Stimulated activated CD4-positive, alpha-beta T cell treated with anti-CD3 and anti-CD28 coated beads, Interleukin-12 subunit alpha, Interleukin-12 subunit beta, amount 100 ng/mL, for 48 hours (primary cell): ENCODE measurements at places on chromosomes 3 and 15.

- DNase-seq, result no peak
These were observed 62.8 kb downstream of the SLCO2A1 start for GRCh38 chr3:133966954-133967353.

DNA sequence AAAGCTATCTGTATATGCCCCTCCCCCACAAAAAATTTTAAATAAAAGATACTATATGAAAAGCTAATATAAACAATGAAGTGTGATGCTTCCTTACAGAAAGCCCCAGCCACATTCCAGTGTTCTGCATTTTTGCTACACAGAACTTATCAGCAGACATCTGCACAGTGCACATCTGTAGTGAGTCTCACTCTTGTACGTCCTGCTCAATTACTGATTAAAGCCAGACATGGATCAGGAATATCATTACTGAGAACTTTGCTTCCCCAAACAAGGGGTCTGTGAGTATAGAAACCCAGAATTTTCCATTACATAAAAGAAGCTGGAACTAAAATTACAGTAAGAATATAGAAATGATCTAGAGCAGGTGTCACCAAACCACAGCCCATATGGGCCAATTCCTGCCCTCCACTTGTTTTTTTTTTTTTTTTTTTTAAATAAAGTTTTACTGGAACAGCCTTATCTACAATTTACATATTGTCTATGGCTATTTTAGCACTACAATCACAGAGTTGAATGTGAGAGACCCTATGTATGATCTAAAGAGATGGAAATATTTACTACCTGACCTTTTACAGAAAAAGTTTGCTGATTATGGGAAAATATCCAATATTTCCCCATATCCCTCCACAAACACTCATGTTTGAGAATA is 45.7 kb downstream of the UBP1 start:
- DNase-seq, result no peak

GRCh38 chr3:153679714-153680113 is 441.5 kb upstream of the ARHGEF26 start:
- no peak for DNase-seq

DNA sequence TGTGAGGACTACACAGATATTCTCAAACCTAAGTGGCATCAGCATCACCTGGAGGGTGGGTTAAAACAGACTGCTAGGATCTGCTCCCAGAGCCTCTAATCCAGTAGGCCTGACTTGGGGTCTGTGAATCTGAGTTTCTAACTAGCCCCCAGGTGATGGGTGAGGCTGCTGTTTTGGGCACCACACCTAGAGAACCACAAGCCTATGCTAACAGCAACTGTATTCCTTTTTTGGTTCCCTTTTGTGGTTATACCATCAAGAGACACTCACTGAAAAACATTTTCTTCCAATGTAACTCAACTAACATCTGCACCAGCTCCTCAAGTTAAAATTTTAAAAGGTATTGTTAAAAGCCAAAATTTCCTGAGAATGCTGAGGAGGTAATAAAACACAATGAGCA is 16.0 kb downstream of the WDR82 start:
- no peak for DNase-seq

- DNase-seq, result no peak
These were observed 61.4 kb upstream of the TRPM1 start for GRCh38 chr15:31162721-31163510.

- no peak for DNase-seq
These were observed 57.3 kb downstream of the TMEM212 start for GRCh38 chr3:171900446-171900845.

DNA sequence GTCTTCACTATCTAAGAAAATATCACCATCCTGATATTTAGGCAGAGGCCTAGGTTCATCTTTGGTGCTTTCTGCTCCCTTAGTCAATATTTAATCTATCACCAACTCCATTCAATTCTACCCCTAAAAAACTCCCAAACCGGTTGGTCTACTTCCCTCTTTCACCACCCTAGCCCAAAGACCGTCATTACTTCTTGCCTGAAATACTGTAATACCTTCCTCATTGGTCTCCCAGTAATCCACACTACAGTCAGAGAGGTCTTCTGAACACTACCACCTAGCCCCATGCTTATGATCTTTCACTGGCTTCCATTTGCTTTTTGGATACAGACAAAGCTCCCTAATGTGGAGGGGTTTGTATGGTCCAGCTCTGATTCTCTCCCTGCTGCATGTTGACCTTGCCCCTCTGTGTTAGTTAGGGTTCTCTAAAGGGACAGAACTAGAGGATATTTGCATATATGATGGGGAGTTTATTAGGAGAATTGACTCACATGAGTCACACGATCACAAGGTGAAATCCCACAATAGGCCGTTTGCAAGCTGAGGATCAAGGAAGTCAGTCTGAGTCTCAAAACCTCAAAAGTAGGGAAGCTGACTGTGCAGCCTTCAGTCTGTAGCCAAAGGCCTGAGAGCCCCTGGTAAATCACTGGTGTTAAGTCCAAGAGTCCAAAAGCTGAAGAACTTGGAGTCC is 36.4 kb upstream of the ATP2C1 start:
- no peak for DNase-seq

- DNase-seq, result no peak
These were observed 30.3 kb downstream of the GJD2 start for GRCh38 chr15:34724481-34724880.

- no peak for DNase-seq
These were observed 55.3 kb downstream of the BBX start for GRCh38 chr3:107578091-107578490.

DNA sequence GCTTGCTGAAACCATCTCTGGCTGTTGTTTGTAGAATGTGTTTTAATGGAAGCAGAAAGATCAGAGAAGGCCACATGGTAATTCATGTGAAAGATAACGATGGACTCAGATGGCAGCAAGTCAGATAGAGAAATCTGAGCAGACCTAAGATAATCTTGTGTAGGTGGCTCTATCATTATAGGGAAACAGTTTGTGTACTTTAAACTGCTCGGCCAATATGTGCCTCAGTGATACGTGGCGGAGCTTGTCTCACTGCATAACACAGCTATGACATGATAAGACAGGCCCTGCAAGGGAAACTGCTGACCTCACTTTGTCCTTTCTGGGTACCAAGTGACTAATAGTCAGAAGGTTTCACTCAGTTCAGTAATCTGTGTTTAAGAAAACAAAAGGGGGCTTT is 51.0 kb downstream of the MME start:
- DNase-seq, result no peak

DNA sequence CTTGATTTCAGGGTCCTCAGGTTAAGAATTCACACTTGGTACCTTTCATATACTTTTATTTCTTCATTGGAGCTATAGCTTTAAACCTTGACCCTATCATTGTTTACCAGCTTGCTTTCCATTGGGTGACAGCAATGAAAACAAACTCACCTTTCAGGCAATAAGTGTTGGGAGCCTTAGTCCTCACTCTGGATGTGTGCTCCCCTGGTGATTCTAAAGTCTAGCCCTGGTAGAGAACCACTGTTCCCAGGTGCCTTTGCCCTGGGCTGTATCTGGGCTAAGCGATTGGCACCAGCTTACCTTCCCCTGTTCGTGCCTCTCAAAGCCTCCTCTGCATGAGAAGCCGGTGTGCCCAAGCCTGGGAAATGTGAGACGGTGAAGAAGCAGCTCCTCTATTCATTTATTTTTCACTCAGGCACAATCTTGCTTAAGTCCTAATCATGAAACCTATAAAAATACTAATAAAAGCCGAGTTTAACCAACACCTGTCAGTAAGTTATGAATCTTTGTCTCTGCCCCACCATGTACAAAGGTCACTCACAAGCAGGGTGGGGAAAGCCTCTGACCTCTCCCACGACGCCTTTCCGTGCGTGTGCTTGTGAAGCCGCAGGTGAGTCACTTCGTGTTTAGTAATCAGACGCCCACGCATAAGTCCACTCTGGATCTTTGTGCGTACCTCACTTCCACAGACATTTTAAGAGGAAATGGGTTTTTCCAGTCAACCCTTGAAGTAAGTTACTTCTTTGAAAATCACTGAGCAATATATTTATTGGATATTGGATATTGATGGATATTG is 12.8 kb upstream of the ARRDC4 start:
- no peak for DNase-seq

DNA sequence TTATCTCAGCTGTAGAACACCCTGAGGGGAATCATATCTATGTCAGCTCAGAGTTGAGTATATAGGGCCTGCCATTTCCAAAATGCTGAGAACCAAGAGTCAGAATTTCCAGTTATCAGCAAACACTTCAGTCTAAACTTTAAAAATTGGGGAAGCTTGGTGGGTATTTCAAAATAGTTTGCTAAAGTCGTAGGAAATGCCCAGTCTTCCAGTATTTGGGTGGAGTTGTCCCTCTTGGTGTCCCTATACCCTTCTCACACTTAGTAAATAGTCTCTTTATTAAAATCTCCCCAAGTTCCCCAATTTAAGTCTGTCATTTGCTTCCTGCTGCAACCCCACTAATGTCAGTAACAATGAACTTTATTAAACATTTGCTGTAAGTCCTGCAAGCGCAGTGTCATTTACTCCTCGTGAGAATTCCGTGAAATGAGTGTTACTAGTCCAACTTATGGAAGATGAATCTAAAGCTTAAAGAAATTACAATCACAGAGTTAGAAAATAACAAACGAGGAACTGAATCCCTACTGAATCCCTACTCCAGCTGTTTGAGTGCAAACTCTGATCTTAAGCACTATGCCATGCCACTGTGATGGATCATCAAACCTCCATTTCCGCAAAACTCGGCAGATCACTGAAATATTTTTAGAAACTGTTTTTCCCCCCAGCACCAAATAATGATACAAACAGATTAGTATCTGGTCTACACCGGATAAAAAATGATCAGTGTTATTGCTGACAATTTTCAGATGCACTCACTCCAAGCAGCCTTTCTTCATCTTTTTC is 341.7 kb upstream of the PROK2 start:
- no peak for DNase-seq

- no peak for DNase-seq
These were observed 347.8 kb upstream of the C2CD4B start for GRCh38 chr15:62512904-62513303.

GRCh38 chr3:24242012-24242698 is 252.5 kb downstream of the THRB start:
- DNase-seq, result no peak

DNA sequence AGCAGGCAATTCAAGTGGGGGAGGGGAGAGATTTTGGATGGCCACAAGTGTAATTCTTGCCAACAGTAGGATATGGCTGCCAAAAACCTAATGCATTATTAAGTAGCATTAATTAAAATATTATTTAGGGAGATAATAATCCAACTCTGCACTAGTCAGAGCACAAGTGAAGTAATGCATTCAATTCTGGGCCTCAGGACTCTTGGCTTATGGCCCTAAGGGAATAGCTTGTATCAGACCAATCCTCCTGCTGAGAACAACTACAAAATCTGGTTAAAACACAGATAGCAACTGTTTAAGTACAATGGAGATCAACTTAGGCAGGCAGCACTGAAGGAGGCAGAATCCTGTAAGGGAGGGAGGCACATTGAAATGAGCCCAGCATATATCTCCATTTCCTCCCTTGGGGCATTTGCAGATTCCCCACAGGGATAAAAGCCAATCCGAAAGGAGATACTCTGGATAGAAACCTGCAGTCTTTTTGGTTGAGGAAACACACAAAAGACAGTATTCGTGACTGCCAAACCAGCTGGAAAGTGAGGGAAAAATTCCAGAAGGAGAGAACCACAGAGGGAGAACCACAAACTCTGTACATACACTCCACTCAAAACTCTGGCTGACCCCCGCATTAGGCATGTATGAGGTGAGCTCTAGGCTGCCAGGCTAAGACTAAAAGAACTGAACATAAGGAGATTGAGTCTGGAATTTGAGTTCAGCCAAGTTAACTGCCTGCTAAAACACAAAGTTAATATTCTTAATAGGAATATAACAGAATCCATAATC is 57.4 kb downstream of the ETFA start:
- DNase-seq, result no peak

- DNase-seq, result no peak
These were observed 209.0 kb downstream of the XXYLT1 start for GRCh38 chr3:195061756-195062655.

DNA sequence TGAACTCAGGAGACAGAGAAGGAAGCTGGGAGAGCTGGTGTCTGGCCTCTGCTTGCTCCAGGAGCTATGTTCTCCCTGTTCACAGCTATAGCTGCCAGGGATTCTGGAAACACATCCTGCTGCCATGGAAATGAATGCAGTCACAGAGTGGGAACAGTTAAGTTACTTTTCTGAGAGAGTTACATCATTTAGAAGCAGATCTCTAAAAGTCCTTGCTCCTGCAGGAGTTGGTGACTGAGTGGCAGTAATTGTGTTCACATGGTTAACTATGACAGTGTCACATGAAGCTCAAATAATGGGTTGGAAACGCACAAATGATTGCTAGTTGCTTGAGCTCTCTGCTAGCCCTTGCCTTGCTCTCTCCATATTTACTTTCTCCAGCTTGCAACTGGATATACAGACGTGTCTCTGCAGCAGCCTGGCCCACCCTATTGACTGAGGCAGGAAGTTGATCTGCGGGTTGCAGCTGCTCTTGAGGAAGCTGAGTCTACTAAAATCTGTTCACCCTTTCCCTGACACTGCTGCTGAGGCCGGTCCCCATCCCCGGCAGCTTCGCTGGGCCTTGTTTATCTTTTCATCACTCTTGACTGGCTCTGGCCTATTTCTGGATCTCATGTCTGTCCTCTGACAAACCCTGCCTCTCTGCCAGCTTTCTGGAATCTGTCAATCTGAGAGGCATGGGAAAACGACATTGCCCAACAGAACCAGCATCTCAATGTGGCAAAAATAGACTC is 16.7 kb upstream of the ISLR start:
- DNase-seq, result no peak

- peak; percentile 45 for DNase-seq
These were observed at the start of gene CCR5 for GRCh38 chr3:46370839-46371518. Gene CCR5, plus strand, starts transcription at chr3:46370946. Its CDS starts 1,957 bp downstream, at chr3:46372903.

DNA sequence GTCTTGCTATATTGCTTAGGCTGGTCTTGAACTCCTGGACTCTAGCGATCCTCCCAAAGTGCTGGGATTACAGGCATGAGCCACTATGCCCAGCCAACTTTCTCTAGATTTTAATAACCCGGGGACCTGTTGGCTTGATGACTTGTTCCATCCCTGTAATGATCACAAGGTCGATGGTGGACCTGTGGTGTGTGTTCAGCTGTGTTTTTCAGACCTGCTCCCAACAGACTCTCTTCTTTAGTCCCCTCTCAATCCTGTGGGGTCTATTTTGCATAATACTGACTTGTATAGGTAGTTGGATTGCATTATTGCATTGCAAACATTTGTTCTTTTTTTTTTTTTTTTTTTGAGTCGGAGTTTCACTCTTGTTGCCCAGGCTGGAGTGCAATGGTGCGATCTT is 1.9 kb downstream of the MAP2K1 start:
- no peak for DNase-seq

DNA sequence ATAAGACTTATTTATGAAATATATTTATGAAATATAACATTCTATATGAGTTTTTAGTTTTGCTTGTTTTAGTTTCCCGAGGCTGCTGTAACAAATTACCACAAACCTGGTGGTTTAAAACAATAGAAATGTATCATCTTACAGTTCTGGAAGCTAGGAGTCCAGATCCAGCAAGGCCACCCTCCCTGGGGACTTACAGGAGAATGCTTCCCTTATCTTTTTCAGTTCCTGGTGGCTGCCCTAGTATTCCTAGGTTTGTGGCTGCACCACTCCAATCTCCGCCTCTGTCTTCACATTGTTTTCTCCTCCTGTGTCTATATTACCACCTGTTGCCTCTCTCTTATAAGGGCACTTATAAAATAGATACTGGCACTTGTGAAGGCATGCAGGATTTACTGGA is 877.8 kb downstream of the TUSC7 start:
- no peak for DNase-seq

GRCh38 chr3:129617381-129618185 is 11.1 kb upstream of the PLXND1 start:
- no peak for DNase-seq
